ENCODE measurements at places on chromosomes 4 and X.

- DNase-seq = no peak
These were observed 96.5 kb downstream of the PDGFC start for GRCh38 chr4:156875055-156875454.

DNA sequence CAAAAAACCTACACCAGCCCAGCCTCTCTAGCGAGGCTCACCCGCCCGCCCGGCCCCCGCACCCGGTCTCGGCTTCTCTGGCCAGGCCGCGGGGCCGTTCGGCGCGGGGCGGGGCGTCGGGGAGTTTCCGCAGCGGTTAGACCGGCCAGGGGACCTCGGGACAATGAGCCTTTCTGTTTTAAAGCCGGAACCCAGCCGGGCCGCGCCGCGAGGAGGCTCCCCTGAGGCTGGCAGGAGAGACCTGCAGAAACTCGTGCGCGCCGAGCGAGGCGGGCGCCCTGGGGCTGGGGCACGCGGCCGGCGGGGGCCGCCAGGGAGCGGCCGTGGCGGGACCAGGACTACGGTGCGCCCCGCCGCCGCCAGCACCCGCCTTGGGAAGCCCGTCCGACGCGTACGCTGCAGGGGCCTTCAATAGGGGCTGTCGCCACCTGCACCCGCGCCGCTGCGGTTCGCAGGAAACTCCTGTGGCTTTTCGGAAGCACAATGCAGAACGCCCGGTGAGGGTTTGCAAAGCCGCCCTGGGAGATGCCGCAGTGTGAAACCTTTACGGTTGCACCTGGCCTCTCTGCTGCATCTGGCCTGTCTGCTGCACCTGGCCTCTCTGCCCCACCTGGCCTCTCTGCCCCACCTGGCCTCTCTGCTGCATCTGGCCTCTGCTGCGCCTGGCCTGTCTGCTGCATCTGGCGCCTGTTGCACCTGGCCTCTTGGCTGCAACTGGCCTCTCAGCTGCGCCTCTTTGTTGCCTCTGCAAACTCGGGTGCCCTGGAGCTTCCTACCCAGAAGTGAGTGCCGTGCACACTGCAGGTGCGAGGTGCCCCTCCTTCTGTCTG lies 63.9 kb downstream of the TRAPPC11 start:
- DNase-seq = peak; percentile 92

DNA sequence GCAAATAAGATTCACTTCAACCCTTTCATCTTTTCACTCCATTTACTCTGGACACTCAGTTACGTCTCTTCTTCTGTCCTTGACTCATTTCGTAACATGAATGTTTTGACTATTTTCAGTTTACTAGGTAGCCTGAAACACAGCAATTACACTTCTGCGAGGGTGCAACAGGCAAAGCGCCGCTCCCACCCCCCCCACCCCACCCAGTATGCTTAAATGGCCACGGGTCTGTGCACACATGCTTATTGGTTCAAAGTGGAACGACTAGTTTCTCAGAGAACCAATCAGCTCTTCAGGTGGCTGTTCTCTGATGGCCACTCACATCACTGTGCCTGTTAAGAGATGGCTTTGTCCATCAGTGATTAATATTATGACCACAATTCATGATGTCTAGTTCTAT lies 3.5 kb downstream of the BEND4 start:
- DNase-seq = no peak

- DNase-seq = no peak
These were observed 9.7 kb downstream of the GIMD1 start for GRCh38 chr4:106358899-106359298.

Measured in spleen (tissue), 13 donors.